Neuronal stem cell (in vitro differentiated cells): ENCODE measurements at places on chromosomes 12 and 14.

- no peak for DNase-seq
Observed at GRCh38 chr12:6724409-6724797, 557 bp downstream of the COPS7A start.

GRCh38 chr12:127041985-127042625 lies 1224.9 kb upstream of the TMEM132C start:
- DNase-seq = no peak

DNA sequence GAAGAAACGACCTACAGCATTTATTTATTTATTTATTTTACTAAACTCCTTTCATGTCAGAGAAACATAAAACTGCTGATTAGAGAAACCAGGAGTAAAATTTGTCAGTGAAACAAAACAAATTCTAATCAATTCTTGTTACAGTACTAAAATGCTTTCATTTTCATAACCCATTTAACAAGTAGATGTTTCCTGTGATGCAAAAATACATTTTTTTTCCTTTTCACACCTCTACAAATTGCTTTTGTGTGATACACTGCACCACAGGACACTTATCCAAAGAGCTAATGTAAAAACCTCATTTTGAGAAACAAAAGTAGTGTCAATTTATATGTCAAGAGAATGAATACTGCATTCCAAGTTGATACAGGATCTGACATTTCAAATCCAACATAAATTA lies 155.1 kb downstream of the SYT1 start:
- DNase-seq = no peak

DNA sequence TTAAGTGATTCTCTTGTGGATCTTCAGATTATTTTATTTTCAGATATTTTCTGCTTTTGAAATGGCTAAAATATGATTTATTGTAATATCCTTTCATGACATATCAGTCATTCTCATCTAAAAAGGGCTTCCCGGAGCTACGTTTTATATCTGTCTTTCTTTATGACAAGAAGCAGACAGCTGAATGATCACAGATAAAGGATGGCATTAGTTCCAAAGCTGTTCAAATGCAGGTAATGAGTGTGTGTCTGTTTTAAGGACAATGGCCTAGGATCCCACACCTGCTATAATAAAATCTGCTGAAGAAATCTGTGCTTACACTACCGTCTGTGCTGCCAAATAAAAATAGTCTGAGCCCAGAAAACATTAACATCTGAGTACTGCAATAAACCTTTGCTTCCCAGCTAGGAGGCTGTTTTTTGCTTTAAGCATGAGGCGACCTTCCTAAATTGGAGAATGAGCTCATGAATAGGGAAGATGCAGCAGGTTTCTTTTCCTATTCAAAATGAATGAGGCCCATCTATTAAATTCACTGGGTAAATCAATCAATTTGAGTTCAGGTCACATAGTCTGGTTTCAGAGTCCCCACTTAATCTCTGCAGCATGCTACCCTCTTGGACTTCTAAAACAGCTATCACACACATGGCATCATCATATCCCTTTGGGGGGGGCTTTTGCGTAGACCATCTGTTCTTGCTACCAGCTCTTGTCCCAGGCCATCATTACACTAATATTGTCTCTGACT lies 498.5 kb downstream of the NELL2 start:
- no peak for DNase-seq

DNA sequence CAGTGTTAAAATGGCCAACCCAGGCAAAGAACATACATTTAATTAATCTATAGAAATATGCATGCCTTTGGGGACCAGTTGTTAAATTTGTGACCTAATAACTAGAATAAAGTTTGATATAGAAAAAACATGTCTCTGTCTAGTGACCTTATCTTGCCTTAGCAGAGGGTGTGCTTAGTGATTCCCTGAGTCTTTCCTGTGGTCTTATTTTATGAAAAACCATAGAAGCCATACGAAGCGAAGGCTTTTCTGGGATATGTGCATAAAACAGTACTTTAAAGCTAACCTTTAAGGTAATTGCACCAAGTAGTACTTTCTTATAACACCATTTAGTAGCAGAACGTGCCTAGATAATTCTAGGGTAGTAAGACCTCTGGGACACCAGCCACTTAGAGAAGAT lies 379.4 kb downstream of the ZFP36L1 start:
- DNase-seq = no peak

- DNase-seq = peak; percentile 65
Observed at GRCh38 chr14:56117765-56118610, at the start of gene PELI2. Gene PELI2 (plus strand): TSS chr14:56118411. CDS start chr14:56118661, 250 bp downstream.

GRCh38 chr14:50947446-50947845 lies 3.2 kb upstream of the PYGL start:
- DNase-seq = no peak

- DNase-seq = no peak
Observed at GRCh38 chr12:79347866-79348265, 342.9 kb downstream of the PAWR start.
